ENCODE measurements at places on chromosomes 7 and 10. TPM values are rescaled to one million over a fixed set of nuclear protein-coding genes. Genes with fewer than 3 reads are reported as not detected.

Gene WNT2
- not detected for total RNA-seq

GRCh38 chr10:103911021-103911459, 6.9 kb downstream of the STN1 start:
- peak; percentile 29 for DNase-seq
- H3K27ac ChIP-seq, result peak overlapping the region; percentile 91
- peaks cover 69% of the 10 kb centered on the region for H3K4me1 ChIP-seq
- no peaks in the 10 kb centered on the region for H3K27me3 ChIP-seq
- peaks cover 41% of the 10 kb centered on the region for H3K36me3 ChIP-seq
- peak overlapping the region; percentile 68 for H3K4me3 ChIP-seq

- H3K4me1 ChIP-seq, result no peaks in the 10 kb centered on the region
- no peak overlapping the region for H3K27ac ChIP-seq
- peaks cover 13% of the 10 kb centered on the region for H3K27me3 ChIP-seq
- DNase-seq, result no peak
- H3K4me3 ChIP-seq, result no peak overlapping the region
Measured at GRCh38 chr10:86308056-86308455, 58.5 kb downstream of the GRID1 start.

- no peaks in the 10 kb centered on the region for H3K36me3 ChIP-seq
- DNase-seq, result no peak
- H3K4me3 ChIP-seq, result no peak overlapping the region
- H3K27me3 ChIP-seq, result peaks cover 6% of the 10 kb centered on the region
Measured at GRCh38 chr10:47456079-47456785, 27.7 kb downstream of the ANXA8 start.

GRCh38 chr7:144830024-144830785, 5.6 kb downstream of the TPK1 start:
- no peaks in the 10 kb centered on the region for H3K27me3 ChIP-seq
- H3K36me3 ChIP-seq, result peaks cover 31% of the 10 kb centered on the region
- H3K4me3 ChIP-seq, result no peak overlapping the region
- peak overlapping the region; percentile 77 for H3K27ac ChIP-seq
- peaks cover 55% of the 10 kb centered on the region for H3K4me1 ChIP-seq
- DNase-seq, result no peak
